ENCODE measurements at places on chromosomes 4 and X.
A peak's percentile ranks its signal among the peaks of the same experiment; 100 is the strongest.

DNA sequence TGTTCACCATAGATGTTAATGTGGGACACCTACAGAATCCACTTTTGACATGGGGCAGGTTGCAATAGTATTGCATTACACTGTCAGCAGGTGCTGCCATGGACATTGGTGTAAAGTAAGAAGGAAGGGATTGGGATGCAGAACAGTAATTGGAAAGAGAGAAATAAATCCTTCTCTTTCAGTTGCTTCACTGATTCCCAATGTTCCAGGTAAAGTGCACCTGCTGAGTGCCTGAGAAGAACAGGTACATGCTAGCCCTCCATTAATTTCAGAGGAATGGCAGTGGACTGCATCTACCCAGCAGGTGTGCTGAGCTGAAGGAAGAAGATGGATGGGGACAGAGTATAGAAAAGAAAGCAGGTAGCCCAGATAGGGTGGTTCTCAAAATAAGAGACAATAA, 248.5 kb downstream of the TENM3 start:
- no peak for DNase-seq

DNA sequence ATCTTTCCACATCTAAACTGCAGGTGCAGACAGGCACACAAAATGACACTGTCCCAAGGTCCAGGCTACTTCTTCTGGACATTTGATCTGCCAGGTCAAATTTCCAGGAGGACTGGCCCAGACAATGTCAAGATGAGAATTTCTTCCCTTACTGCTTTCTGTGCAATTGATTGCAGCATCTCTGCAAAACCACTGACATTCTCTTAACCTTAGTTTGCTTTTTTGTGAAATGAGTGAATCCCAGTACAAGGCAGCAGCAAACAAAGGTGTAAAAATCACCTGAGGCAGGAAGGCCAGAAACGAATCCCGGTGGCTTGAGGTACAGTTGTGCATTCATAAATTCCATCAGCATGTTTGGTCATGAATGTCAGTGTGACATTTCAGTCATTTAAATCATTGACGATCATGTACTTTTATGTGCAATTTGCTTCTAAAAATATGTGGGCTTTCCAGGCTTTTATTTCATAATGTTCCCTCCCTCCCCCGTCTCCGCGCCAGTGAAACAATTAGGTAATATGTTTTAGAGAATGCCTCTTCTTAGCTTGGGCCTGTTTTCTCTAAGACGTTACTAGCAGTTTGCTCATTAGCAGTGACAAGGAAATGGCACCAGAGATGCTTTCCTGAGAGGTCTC, 39.1 kb downstream of the NHS start:
- DNase-seq = no peak

- no peak for DNase-seq
Observed at GRCh38 chr4:150680651-150681050, 98.7 kb downstream of the MAB21L2 start.

DNA sequence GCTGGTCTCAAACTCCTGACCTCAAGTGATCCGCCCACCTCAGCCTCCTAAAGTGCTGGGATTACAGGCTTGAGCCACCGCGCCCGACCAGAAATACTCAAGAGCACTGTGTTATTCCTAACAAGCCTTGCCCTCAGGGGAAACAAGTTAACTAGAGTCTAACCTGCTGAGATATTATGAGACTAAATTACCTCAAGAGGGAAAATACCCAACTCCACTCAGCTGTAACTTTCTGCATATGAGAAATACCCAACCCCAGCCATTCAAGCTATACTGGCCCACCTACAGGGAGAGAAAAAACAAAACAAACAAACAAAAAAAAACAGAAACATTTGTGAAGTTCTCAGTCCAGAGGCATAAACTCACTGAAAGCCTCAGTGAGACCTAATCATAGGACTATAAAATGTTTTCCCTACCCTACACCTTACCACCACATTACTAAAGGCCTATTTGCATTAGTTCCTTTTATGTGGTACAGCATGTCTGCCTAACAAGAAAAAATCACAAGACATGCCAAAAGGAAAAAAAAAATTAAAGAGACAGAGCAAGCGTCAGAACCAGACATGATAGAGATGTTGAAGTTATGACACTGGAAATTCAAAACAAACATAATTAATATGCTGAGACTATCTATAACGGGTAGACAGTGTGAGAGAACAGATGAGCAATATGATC, 876.0 kb downstream of the FSTL5 start:
- no peak for DNase-seq

DNA sequence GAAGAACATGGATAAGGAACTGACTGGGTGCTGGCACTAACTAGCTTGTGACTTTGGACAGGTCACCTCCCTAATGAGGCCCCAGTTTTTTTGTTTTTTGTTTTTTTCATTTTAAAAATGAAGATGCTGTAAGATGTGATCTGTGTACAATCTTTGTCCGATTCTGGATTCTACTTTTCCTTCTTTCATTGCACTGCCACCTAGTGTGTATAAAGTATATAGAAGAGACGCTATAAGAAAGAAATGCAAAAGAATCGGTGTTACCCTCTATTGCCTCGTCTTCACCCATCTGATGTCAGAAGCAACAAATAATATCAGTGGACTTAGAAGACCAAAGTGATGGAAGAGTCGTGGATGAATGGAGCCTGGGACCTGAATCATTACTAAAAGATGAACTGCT, 58.6 kb upstream of the P2RY10 start:
- no peak for DNase-seq

DNA sequence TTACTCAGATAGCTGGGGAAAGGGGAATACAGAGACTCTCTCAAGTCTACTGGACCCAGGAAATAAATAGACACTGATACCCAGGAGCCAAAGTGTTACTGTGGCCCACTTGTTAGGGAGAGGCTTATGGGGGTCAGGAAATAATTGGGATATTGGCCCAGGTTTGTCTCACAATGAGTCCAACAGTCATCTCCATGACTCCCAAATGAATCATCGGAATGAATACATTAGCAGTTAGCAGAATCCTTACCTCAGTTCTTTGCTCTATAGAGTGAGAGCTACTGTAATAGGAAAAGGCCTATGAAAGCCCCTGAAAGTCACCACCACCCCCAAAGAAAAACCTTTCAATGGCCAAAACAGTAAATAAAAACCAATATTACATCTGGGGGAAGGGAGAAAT, 42.4 kb upstream of the ARHGEF6 start:
- DNase-seq = peak; percentile 50

DNA sequence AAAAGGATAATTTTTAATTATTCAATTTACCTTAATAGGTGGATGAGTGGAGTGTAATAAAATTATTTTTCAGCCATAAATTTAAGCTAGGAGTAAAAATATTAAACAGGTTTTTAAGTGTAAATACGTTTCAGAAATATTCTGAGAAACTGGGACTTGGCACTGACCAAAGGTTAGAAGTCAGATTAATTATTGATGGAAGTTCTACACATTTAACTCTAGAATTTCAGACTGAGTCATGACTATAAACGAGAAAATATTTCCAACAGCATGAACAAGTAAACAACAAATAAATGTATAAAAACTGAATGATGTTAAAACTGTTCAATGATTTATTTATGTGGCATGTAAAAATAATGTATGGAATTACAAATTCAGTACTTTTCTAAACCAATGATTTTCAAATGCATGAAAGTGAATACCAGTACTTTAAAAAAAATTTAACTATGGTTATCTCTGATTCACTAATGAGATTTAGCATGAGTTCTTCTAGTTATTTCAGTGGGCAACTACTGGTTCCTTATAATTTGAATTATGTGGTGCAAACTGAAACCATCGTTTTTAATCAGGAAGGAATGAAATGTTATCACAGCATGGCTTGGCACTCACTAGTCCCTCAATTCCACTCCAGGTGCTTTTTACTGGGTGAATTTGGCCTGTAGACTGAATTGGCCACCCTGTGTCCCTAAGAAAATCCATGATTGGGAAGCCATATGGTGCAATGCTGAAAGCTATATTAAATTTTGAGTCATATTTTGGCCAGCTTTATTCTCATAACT, 244.2 kb downstream of the FSTL5 start:
- DNase-seq = no peak

DNA sequence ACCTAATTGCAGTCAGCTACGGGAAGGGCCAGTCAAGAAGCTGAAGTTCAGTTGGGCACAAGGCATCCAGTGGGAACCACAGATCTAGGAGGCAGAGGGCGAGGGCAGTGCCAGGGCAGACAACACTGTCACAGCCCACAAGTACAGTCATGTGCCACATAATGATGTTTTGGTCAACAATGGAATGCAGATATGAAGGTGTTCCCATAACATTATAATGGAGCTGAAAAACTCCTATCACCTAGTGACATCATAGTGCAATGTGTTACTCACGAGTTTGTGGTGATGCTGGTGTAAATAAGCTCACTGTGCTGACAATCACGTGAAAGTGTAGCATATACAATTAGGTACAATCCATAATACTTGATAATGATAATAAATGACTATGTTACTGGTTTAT, 4.5 kb upstream of the TMEM255A start:
- DNase-seq = no peak

- DNase-seq = peak; percentile 59
Observed at GRCh38 chr4:32022071-32022470, 1301.9 kb downstream of the PCDH7 start.

DNA sequence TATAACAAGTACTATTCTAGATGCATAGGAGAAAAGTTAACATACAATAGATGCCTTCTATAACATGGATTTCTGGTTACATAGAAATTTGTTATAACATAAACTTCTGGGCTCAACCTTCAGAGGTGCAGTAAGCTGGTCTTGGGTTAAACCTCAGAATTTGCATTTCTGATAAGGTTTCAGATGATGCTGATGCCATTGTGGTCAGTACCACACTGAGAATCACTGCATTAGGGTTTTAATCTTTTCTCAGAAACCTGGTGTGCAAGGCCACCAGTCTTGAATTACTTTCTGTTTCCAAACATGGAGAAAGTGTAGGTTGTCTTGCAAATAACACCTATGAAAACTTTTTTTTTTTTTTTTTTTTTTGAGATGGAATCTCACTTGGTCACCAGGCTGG, 146.2 kb downstream of the SPOCK3 start:
- DNase-seq = no peak

- DNase-seq = no peak
Observed at GRCh38 chr4:7379186-7379585, 55.5 kb downstream of the PSAPL1 start.

DNA sequence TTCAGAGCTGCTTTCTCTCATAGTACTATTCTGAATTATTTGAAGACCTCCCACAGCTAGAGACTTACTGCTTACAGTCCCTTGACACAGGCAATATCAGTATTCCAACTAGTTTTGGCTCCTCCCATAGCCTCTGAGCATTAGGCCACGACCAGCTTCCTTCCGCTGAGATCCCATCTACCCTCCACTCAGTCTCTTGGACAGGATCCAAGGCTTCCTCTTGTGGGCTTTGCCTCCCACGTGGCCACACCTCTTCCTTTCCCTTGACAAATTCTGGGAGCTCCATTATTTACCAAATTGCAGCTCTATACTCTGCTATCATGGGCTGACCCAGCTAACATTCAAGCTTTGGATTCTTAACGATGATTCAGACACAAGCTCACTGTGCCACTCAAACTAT, 470.4 kb upstream of the GALNT7 start:
- no peak for DNase-seq

DNA sequence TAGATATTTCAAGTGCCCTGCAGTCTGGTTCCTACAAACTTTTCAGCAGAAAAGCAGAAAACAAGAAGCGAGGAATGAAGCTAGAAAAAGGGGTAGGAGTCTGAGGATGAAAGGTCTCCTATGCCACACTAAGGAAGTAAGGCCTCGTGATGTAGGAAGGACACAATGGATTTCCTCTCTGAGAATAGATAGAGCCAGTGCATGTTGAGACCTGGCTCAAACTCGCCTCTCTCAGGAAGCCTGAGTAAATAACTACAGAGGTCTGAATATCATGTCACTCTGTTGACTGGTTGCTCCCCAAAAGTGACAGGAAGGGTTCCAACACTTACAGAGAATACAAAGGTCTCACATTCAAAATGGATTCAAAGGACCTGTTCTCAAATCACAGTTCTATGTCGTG, 93.3 kb downstream of the GRIA3 start:
- no peak for DNase-seq

DNA sequence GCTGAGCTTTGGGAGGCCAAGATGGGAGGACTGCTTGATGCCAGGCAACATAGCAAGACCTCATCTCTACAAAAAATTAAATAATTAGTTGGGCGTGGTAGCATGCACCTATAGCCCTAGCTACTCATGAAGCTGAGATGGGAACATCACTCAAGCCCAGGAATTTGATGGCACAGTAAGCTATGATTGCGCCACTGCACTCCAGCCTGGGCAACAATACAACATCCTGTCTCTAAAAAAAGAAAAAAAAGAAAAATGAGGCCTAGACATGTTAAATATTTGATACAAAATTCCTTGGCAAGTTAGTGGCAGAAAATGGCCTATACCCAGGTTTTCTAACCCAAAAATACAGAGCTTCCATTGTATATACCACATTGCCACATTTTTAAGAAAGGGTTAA, 88.1 kb upstream of the MAB21L2 start:
- peak; percentile 40 for DNase-seq

- peak; percentile 80 for DNase-seq
Observed at GRCh38 chr4:145069361-145069760, 28.6 kb downstream of the ANAPC10 start.

- no peak for DNase-seq
Observed at GRCh38 chr4:76310683-76311082, 4.2 kb downstream of the STBD1 start.

DNA sequence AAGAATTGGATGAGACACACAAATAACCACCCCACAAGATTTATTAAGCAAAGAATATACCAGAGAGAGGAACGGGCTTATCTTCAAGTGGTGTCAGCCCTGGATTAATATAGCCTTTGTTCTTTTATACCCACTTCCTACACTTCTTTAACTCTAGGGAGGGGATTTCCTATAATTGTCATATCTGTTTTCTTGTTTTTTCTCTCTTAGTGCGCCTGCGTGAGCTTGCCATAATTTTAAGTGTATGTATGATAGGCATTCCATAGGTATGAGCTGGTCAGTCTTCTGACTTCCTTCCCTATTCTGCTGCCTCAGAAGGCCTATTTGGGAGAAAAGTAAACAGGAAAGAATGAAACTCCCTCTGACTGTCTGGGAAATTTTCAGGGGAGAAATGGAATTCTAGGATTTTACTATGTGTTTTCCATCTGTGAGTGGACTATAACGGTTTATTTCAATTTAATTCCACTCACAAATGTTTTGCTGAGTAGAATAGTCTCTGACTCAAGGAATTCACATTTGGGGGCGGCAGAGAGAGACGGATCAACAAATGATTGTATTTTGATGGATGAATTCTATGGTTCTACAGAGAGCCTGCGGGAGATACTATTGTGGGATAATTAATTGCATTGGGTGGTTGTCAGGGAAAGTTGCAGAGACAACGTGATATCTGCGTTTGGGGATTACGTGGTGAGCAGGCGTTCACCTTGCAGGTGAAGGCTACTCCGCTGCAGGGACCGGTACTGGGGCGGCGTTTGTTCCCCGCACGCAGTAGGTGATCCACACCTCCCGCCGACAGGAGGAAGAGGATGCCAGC, 626 bp upstream of the CEP135 start:
- peak; percentile 95 for DNase-seq

DNA sequence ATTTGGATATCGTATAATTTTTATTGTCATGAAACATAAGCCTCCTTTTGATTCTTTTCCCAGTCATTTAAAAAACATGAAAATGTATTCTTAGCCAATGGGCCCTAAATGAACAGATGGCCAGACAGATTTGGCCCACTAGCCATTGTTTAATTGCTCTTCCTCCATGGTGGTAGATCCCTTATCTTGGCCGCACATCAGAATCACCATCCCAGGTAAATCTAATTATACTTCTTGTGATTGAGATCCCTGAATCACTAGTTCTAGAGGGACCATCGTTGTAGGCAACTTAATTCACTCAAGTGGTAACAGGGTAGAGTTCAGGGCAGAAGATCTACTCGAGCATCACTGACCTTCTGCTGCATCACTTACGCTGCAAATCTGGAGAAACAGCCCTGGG, 24.1 kb upstream of the VCX3A start:
- no peak for DNase-seq

- peak; percentile 12 for DNase-seq
Observed at GRCh38 chrX:29640106-29640505, 575.3 kb upstream of the MAGEB2 start.
